ENCODE measurements at places on chromosomes 7 and 10.

- no peak for DNase-seq
Measured at GRCh38 chr10:74637685-74638084, 188.7 kb upstream of the KAT6B start.

GRCh38 chr7:90568213-90568612 lies 27.9 kb upstream of the CDK14 start:
- no peak for DNase-seq

DNA sequence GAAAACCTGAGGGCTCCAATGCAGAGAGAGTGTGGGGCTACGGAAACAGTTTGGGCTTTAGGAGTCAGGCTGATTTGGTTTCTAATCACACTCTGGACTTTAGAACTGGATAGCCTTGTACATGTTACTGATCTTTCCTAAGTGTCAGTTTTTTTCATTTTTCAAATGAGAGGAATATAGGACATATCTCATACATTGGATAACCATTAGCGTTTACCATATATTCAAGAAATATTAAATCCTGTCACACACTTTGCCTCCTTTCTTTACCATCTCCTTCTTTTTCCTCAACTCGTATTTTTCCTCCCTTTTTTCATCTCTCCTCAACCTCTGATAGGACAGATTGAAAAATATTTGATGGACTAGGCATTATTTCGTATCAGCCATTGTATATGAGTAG lies 885.7 kb downstream of the LRMDA start:
- no peak for DNase-seq

DNA sequence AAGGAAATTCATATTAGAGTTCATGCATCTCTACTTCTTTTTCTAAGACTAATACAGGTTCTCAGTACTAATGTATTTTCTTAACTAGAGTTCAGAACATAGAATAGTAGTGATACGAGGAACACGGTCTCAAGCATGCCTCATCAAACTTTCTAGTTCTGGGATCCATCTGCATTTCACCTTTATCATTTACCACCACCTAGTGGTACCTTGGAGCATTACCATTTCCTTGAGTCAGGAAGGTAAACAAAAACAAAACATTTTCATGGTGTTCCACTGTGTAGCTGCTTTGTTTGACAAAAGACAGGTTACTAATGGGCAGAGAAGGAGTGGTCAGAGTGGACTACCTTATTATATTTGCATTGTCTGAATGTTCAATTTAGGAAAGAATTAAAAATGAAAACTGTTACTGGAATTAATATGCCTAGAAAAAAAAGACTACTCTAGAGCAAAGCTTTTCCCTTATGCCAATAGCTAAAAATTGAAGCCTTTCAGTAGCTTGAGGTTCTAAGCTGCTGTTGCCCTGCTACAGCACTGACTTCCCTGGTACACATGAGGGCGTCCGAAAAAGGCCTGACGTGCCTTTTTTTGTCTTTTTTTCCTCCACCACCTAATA lies 44.5 kb downstream of the STARD3NL start:
- peak; percentile 83 for DNase-seq

DNA sequence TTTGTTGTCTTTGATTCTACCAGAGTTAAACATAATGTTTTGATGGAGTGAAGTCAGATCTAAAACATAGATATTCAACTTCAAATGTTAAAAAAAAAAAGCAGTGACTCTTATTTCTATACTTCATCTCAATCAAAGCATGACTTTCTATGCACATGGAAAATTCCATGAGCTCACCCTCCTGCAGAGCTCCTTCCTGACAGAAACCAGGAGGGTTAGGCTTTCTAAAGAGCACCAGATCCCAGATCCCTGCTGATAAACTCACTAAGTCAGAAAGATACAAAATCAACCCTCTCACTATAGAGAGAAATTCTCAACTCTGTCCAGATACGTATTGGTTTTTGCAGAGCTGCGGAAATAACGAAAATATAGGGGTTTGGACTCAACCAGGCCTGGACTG lies 122.6 kb downstream of the FAM107B start:
- no peak for DNase-seq

DNA sequence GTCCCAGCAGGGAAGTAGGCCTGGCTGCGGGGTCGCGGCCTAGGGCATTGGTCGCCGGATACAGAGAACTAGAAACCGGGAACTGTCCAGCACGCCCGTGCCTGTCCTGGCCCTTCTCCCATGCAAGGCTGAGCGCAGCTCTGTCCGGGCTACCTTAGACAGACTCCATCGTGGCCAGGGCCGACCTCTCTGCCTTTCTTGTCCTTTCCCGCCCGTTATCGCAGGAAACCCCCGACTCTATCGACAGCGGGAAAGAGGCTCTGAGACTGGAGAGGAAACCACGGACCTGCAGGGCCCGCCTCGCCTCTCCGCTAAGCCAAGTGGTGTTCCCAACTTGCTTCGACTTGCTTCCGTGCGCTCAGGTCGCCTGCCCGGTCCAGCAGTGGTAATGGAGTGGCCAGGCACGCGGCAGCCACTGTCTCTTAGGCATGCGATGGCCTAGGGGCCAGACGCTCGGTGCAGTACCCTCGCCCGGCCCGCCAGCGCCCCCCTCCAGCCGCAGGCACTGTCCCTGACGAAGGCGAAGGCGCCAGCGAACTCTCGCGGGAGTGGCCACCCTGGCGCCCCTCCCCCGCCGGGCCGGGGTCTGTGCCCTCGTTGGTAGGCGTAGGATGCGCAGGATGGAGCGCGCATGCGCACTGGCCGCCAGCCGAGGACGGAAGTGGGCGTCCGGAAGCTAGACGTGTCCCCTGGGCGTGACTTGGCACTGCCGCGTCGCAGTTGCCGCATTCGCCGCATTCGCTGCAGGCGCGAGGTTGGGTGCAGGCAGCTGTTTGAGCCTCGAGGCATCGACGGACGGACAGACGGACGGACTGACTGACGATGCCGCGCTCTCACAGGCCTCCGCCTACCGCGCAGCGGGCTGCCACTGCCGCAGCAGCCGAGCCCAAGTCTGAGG lies 54.4 kb downstream of the MCMBP start:
- peak; percentile 22 for DNase-seq

DNA sequence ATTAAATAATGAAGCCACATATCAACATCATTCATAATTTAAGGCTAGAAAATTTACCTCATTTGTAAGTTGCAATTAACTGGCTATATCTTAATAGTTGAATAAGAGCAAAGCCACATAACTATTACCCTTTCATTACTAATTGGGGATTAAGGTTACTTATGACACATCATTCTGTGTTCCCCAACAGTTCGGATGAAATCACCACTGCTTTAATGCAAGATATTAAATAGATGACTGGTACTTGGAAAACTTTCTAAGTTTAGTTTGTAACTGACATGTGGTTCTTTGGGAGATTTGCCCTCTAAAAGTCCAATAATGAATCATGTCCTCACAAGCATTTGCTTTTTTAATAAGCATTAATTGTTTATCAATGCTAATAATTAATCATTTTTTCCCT lies 109.1 kb downstream of the MTERF1 start:
- no peak for DNase-seq

DNA sequence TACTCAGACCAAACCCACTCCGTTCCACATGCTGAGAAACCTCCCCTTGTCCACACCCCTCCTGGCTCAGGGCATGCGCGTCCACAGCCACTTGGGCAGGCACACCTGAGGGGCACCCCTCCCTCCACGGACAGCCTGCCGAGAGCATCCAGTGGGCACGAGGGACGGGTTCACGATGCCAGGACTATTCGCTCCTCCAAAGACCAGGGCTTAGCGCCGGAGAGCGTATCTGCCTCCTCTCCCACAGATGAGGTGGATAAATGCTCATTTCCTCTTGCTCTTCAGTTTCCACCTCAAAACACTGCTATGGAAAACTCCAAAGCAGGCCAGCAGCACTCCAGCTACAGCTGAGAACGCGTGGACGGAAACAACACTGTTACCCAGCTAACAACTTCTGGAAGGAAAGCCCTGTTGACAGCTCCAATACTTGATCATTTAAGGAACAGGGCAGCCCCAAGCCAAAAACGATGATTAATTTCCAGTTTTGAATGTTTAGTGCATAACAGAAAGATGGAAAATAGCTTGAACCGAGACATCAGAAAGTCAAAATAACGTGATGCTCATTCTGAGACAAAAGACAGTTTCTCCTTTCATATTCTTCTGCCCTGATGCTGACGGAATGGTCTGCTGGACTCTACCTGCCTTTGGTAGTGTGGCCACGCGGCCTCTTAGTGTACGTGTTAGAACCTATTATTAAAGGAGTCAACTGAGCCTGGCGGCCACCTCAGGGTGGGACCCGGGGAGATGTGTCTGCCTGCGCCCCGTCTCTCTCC lies 204.7 kb downstream of the DNAJB6 start:
- no peak for DNase-seq

DNA sequence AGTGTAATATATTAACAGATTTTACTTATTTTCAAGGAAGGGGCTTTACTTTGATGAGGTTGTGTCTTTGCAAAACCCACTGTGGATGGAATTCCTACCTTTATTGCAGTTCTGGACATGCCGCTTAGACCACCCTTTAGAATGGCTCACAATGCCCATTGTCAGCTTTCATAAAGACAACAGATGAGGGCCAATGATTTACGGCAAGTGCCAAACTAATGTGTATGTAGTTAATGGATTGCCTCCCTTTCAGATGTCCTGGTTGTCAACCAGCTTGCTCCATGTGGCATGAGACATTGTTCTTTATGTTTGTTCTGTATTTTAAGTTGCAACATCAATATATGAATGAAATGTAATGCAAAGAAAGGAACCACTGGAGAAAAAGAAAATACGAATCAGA lies 35.0 kb upstream of the ELMO1 start:
- DNase-seq: no peak

GRCh38 chr10:34137201-34137600 lies 677.9 kb downstream of the PARD3 start:
- no peak for DNase-seq

GRCh38 chr10:113216102-113216501 lies 266.1 kb downstream of the TCF7L2 start:
- DNase-seq: no peak

GRCh38 chr10:132888898-132889490 lies 53.4 kb downstream of the CFAP46 start:
- no peak for DNase-seq

GRCh38 chr10:119235356-119235755 lies 28.0 kb downstream of the GRK5 start:
- DNase-seq: no peak

DNA sequence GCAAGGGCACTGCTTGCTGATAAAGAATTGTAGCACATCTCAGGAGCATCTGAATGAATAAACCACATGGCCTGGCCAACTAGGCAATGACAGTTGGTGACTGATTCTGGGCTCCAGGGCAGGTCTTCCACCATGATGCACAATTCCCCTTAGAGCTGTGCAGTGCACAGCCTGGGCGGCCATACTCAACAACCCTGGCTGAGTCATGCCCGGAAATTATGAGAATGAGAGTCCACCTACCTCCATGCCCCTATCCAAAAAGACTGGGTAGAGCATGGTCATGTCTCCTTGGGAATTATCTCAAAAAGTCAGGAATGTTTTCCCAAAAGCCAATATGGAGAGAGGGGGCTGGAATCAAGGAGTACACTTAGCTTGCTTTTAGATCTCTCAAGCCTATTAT lies 425.6 kb downstream of the PLXNA4 start:
- DNase-seq: no peak

DNA sequence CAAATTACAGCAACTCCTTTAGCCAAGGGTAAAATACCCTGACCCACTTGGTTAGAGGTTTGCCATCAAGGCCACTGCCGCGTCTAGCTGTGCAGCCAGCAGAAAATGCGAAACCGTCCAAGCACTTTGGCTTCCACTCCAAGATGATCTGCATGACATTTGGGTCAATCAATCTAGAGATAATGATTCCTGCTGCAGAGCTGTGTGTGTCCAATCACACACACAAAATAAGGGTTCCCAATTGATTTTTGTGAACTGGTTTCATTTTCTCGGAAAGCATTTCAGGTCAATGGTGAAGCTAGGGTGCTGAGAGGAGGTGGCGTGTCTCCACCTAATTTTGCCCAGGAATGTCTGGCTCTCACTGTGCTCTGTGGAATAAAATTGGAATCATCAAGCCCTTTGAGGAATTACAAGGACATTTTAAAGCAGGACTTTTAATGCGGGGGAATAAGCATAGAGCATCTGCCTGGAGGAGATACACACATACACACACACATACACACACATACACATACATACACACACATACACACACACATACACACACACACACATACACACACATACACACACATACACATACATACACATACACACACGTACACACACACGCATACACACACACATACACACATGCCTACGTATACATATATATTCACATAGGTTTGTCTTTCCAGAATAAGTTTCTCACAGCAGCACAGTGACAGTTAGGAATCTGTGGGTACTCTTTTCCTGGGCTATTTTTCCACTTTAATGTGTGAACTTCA lies 59.5 kb downstream of the ACADSB start:
- no peak for DNase-seq

GRCh38 chr7:15043931-15044330 lies 141.4 kb upstream of the DGKB start:
- DNase-seq: no peak

DNA sequence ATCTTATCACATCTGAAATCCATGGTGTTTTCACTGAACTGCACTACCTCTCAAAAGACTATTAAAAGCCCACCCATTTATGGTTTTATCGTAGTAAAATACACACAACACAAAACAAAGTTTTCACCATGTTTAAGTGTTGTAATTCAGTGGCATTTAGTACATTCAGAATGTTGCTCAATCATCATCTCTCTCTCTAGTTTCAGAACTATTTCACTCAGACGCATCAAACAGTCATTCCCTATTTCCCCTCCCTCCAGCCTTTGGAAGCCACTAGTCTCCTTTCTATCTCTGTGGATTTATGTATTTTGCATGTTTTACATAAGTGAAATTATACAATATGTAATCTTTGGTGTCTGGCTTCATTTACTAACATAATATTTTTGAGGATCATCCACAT lies 332.6 kb downstream of the TNS3 start:
- DNase-seq: no peak

DNA sequence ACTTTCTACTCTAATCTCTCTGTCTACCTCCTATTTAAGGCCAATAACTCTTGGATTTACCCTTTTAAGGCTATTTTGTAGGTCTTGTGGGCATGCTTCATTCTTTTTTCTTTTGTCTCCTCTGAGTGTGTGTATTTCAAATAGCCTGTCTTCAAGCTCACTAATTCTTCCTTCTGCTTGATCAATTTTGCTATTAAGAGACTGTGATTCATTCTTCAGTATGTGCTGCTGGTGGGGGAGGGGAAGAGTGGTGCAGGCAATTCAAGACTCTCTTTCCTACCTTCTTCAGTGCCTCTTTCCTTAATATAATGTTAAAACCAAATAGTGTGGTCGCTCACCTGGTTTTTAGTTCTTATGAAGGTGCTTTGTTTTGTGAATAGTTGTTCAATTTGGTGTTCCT lies 20.0 kb downstream of the ABCB1 start:
- DNase-seq: no peak

GRCh38 chr10:108411894-108412293 lies 1247.4 kb upstream of the SORCS1 start:
- no peak for DNase-seq

DNA sequence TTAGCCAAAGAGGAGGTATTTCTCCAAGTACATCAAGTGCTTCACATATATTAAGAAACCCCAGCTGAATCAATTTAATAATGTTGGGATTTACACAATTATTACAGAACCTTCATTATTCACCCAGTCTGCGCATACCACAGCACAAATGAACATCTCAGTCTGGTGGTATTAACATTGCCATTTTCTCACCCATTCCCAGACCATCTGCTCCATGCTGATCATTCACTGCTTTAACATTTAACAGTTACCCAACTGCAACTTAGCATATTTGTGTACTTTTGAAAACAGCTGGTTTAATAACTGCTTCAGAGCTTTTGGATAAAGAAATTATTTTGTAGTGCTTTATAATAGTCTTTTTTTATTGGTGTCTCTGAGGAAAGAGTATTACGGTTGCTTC lies 1072.1 kb downstream of the NXPH1 start:
- DNase-seq: no peak

Measured in CD4-positive, alpha-beta T cell treated with Interleukin-2 at 100 ng/mL for 4 hours (primary cell).